NCI-H2171 (cell line): ENCODE measurements at places on chromosomes 1 and 21.

- DNase-seq = no peak
These were observed 5.3 kb downstream of the VANGL1 start for GRCh38 chr1:115647047-115647446.

GRCh38 chr1:41652384-41653265, 168.1 kb upstream of the EDN2 start:
- DNase-seq = no peak

DNA sequence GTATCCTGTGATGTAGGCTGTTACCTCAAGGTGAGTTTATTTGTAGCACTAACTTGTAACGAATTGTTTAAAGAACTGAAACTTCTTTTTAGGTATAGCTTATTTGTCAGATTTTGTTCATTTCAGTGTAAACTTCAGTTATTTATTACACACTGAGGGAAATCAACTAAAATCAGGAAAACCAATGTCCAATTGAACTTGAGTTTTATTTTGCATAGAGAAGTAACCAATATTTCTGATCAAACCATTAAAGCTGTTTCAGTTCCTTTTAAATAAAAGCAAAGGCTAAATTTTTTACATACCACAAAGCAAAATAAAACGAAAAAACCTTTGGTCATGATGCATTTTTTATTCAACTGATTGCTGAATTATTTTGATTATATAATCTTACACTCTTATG, 103.6 kb downstream of the CAMTA1 start:
- no peak for DNase-seq

DNA sequence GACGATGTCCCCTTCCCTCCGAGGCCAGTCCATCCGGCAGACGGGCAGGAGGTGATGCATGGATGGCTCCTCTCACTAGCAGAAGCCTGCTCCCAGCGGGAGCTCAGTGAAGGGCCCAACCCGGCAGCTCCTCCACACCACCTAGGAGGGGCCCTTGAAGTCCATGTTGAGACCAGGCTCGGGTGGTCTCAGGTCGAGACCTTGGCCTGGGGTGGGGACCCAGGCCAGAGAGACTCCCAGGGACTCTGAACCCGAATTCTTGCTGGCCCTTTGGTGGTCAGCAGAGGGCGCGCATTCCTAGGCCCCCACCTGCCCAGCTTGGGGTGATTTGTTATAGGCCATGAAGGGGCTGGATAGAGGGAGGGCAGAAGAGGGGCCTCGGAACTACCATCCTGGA, 642 bp upstream of the NT5C1A start:
- DNase-seq = no peak

DNA sequence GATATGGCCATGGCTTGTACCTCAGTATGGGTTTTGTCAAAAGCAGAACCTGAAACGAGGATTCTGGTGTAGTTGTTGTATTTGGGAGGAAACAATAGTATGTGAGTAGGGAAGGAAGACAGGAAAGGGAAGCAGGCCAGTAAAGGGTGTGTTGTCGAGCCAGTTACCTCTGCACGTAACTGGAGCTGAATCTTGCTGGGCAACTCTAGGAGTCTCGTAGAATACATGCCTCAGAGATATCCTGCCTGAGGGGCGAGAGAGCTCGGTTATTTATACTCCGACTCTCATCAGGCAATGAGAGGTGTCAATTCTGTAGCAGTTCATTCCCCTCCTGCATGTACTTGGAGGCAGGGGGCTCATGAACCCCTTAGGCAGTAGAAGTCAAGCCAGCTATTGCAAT, 45.9 kb upstream of the KIF26B start:
- no peak for DNase-seq

- DNase-seq = no peak
These were observed 20.4 kb upstream of the UBXN10 start for GRCh38 chr1:20165522-20165951.

DNA sequence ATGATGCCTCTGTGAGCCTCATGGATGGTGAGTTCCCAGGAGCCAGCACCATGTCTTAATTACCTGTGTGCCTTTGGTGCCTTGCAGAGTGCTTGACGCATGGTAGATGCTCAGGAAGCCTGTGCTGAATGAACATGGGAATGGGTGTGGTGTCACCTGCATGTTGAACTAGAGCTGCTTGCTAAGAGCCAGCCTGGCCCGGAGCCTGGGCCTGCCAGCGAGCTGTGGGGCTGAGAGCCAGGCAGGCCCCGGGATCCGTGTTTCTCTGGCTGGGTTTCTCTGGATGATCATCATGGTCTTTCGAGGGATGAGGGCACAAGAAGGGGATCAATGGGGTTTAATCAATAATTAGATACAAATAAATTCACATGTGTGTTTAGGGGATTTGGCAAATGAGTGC, 6.7 kb upstream of the TEX35 start:
- no peak for DNase-seq

- no peak for DNase-seq
These were observed 55.8 kb downstream of the NAV1 start for GRCh38 chr1:201594575-201595245.

- no peak for DNase-seq
These were observed 9.6 kb downstream of the RBM15 start for GRCh38 chr1:110348771-110349170.

DNA sequence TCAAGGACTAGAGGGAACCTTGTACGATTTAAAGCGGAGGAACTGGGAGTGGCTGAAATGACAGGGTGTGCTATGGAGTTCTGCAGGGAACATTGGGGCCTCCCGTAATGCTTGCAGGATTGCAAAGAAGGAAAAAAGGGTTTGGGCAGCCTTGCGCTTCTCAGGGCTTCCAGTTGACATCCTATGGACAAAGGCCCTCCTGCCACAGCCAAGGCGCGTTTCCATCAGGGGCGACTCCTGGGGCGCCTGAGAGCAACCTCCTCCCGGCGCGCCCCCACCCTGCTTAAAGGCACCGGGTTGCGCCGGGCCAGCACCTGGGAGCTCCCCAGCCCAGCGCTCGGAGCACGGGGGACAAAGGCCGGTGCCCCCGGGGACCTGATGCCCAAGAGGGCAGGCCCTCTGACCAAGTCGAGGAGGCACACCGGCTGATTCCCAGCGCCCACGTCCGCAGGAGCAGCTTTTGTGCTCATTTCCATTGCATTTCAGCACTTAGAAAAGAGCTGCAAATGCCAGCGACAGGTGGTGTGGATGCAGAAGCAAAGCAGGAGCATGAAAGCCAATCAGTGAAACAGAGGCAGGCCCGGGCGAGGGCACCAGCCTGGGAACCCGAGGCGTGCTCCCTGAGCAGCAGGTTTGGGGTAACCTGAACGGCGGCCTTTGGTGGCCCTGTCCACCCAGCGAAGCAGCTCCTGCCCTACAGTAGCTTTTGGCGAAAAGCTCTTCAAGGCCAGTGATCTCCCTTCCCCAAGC, 17.6 kb upstream of the RNF187 start:
- DNase-seq = no peak

DNA sequence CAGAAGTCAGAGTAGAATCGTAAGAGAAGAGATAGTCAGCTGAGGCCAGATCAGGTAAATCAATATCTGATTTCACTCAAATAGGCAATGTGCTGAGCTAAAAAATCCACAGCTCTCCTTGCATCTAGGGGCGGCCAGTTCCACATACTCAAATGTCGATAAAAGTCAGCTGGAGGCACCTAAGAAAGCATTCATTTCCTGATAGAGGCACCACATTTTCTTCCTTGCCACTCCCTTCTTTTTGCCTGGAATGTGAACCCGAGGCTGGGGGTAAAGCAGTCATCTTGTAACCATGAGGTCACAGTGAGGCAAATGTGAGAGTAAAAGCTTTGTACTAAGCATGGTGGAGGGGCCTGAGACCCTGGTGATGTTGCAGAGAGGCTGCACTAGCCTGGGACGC, 24.2 kb upstream of the CTPS1 start:
- DNase-seq = no peak

DNA sequence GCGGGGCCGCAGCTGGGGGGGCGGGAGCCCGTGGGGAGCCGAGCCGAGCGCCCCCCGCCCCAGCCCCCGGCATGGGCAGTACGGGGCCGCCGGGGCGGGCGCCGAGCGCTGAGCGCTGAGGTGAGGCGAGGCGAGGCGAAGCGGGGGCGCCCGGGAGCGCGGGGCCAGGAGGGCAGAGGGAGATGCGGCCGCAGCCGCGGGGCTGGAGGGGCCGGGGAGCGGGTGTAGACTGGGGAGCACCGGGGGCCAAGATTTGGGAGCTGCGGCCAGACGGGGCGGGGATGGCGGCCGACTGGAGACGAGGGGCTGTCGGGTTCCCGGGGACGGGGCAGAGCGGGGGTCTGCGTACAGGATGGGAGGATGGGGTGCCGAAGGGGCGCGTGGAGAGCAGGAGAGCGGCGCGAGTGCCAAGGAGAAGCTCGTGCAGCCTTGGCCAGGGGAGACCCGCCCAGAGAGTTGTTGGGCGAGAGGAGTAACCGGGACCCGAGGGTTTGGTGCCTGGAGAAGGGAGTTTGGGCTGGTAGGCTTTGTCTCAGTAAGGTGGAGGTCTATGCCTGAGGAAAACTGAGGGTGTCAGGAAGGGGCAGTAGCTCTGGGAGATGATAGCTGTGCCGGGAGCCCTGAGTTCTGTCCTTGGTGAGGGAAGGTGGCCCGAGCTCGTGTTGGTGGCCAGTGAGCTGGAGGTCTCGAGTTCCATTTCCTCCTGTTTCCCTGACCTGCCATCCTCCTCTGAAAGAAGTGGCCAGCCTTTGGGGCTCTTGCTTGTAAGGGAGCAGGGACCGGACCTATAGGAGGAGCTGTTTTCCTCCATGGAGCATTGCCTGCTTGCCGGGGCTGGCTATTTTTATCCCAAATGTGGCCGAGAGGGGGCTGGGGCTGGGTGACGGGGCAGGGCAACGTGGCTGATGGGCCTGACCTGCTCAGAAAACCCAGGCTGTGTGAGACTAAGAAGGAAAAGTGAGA, 539 bp downstream of the ATP8B2 start:
- no peak for DNase-seq

DNA sequence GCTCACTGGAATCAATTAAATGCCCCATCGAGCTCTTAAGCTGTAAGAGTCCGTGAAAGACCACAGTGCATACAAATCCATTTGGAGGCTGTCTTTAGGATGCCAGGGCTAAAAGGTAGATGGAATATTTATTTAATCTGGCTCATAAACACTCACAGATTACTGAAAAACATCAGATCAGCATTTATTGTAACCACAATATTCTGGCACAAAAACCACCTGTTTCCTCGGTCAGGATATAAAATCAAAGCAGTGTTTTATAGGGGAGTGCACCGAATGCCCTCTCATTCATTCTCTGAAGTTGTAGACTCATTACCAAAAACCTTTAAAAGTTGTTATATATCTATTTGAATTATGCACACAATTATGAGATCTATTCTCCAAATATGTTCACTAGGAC, 500.9 kb downstream of the NEGR1 start:
- DNase-seq = no peak

GRCh38 chr1:177754603-177755002, 215.3 kb downstream of the SEC16B start:
- DNase-seq = no peak

- DNase-seq = no peak
These were observed 515.6 kb downstream of the LMO4 start for GRCh38 chr1:87844251-87844650.

DNA sequence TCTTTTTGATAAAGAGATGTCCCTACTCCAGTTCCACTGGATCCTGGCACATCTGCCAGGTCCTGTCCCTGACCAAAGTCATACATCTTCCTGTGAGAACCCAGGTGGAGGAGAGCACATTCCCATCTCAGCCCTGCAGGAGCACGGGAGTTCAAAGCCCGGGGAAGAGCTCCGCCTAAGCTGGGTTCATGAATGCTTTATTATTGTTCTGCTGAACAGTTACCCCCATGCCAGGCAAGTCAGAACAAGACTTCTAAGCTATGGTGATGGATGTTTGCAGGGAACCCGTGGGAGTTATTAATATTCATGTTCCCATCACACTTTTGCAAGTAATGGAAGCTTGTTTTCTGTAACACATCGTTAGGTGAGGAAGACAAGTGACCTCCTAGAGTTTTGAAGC, 62.9 kb downstream of the SEC16B start:
- DNase-seq = no peak

- no peak for DNase-seq
These were observed 88.7 kb downstream of the CD247 start for GRCh38 chr1:167429612-167430011.

- DNase-seq = no peak
These were observed 125.2 kb downstream of the COQ8A start for GRCh38 chr1:227065311-227065710.

DNA sequence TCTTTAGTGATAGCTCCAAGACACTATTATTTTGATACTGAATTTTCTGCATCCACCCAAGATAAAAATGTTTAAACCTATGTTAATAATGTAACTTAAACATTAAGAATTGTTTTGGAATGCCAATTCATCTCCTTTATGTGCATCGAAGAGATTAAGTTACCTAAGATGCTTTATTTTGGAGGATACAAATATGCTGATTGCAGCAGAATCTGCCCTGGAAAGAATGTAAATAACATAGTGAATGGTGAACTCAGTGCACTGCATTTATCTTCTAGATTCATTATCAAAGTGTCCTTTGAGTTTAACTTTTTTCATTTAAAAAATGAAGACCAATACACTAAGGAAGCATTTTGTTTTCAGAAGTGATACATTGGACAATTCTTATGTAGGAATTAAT, 757.2 kb downstream of the MRPL39 start:
- no peak for DNase-seq

GRCh38 chr1:236484310-236484971, 39.3 kb upstream of the LGALS8 start:
- no peak for DNase-seq

GRCh38 chr1:184649451-184649888, 105.2 kb downstream of the EDEM3 start:
- no peak for DNase-seq

DNA sequence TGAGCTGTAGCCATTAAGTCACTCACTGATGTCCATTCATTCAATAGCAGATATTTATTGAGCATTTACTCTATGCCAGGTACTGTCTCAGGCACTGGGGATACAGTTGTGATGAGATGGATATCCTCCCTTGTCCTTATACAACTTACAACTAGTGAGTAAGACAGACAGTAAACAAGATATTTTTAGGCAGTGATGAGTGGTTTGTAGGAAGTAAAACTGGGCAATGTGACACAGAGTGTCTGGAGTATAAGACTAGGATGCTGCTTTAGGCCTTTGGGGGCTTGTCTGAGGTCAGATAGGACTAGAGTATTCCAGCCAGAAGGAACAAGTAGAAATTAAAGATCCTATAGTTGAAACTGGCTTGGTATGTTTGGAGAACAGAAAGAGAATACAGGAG, 41.4 kb downstream of the NOS1AP start:
- DNase-seq = no peak

- DNase-seq = no peak
These were observed 14.2 kb upstream of the TENT5B start for GRCh38 chr1:27026621-27027574.

- no peak for DNase-seq
These were observed 4.0 kb downstream of the SMAP2 start for GRCh38 chr1:40377512-40377911.

DNA sequence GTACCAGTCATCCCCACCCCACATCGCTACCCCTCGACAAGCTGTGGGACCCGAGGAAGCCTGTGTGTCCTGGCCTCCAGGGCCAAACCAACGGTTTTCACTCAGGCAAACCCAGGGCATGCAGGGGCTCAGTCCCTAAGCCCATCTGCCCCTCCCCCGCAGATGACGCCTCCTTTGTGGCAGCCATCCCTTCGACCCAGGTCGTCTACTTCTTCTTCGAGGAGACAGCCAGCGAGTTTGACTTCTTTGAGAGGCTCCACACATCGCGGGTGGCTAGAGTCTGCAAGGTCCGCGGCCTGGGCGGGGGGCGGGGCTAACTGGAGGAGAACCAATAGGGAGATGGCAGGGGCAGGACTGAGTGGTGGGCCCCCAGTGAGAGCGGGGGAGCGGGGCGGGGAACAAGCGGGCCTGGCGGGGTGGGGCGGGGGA, 7.4 kb downstream of the SEMA4A start:
- no peak for DNase-seq

GRCh38 chr21:32406405-32406804, 6.1 kb upstream of the EVA1C start:
- DNase-seq = no peak
